BJ (cell line): ENCODE measurements at places on chromosomes 1 and 21.

DNA sequence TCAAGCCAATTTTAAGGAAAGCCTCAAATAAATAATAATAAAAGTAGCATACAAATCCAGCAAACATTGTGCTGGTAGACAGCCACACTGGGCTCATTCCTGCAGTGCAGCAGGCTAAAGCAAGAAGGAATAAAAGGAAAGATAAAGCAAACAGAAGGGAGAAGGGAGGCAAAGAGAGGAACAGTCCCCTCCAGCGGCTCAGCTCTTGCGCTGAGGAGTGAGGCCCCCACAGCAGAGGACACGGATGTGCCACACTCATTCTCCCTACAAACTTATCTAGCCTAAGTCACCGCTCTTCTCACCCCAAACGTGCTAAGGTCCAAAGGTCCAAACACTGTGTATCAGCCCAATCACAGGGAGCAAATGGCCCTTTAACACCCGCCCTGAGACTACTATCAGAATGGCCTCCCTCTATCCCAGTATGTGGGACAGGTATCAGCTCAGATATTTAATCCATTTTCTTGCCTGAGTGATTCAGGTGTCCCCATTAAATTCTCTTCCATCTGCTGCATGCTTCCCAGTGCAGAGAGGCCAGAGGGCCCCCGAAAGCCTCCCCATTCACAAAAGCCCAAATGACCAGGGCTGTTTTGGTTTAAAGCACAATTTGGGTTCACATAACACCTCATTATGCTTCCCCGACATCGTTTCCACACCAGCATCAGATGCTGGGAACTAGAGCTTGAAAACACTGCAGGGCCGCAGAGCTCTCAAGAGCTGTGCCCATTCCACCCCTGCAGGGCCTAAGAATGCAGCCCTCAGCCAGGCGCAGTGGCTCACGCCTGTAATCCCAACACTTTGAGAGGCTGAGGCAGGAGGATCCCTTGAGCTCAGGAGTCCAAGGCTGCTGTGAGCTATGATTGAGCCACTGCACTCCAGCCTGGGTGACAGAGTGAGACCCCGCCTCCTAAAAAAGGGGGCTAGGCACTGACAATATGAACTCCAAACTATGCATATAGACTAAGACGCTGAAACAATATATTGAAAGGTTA, 17.8 kb downstream of the CAPZB start:
- no peak for DNase-seq

DNA sequence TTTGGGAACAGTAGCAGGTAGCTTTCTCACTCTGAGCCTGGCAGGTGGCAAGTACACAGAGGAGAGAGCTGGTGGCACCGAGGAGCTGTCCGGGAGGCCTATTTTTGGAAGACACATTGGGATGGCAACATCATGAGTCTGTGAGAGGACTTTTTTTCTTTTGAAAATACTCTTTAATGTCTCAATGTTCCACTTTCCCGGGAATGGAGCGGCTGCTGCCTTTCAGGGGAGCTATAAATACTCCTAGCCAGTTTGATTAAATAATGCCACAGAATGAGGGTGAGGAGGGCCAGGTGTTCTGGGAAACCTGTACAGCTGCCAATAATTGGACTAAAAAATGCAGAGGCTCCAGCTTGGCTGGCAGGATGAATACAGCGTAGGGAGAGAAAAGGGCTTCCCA, 93.3 kb upstream of the COG2 start:
- no peak for DNase-seq

- DNase-seq: no peak
These were observed 5.2 kb upstream of the KISS1 start for GRCh38 chr1:204201348-204202040.

- DNase-seq: no peak
These were observed 1.1 kb downstream of the VANGL2 start for GRCh38 chr1:160401487-160401805.

DNA sequence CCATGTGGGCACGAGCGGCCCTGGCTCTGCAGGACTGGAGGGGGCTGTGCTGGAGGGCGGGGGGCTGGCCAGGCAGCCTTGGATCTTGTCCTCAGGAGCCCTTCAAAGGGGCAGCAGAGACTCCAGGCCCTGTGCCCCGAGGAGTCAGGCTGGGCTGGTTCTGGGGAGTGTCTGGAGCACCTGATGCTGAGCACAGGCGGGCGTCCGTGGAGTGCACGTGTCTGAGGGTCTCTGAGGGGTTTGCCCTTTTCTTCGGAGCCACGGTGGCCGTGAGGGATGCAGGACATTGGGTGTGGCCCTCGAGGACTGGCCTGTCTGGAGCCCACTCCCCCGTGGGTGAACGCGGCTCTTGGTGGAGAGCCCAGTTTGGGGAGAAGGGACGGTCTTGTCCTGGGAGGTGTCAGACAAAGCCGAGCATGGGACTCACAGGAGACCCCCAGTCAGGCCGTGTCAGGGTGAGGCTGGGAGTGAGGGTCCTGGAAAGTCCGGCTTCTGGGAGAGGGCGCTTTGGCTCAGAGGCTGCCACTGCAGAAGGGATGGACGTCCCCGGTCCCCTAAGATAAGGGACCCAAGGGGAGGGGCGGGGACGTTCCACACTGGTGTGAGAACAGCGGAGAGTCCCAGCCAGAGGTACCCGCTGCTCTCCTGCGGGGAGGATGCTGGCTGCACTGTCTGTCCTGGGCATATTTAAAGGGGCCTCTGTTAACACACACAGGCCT, 60.8 kb downstream of the COL18A1 start:
- no peak for DNase-seq

GRCh38 chr1:154752273-154753030, 117.6 kb downstream of the KCNN3 start:
- no peak for DNase-seq

DNA sequence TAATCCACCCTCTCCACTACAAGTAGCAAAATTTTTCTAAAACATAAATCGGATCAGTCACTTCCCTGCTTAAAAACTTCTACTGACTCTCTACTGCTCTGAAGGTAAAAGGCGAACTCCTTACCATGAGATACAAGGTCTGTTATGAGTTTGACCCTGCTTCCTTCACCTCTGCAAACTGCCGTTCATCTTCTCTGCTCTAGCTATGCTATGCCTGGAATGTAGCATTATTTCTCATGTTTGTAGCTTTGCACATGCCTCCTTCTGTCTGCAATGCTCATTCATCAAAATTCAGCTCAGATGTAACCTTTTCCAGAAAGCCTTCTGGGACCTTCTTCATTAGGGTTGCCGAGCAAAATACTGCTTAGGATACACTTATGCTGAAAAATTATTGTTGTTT, 30.8 kb downstream of the RPL5 start:
- no peak for DNase-seq

GRCh38 chr1:200099040-200099439, 71.5 kb downstream of the NR5A2 start:
- DNase-seq: no peak

GRCh38 chr1:201450721-201451291, 18.2 kb downstream of the PHLDA3 start:
- peak; percentile 32 for DNase-seq

DNA sequence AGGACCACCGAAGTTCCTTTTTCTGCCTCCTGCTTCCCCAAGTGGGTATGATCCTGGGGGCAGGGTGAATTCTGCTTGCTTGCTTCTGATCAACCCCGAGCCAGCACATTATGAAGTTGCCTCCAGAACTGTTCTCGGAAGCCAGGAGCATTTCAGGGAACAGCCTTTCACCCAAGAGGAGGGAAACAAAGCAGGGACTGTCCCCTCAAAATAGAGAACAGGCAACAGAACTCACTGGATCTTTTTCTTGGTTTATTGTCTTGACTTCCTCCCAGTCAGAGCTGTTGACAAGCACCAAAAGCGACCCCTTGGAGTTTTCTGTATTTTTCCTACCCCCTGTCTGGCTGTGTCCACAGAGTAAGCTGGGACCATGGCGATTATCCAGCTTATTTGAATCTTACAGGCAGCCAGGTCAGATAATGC, 258.3 kb upstream of the SGIP1 start:
- no peak for DNase-seq

GRCh38 chr1:12745126-12745991, 641 bp upstream of the CFAP107 start:
- peak; percentile 31 for DNase-seq

DNA sequence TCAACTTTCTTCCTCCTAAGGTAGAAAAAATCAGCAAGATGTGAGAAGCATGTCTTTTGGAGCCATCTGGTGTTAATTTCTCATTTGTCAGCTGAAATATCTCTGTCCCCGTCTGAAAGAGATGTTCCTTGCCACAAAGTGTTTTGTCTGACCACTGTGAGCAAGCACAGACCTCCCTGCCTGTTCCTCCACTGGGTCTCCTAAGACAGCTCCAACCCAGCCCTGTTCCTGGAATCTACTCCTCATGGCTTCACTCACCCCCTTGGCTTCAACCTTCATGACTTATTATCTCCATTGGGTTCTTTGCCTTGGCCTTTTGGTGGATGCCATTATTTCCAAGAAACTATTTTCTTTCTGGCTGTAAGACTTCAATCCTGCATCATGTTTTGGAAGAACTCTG, 65.7 kb upstream of the CACHD1 start:
- no peak for DNase-seq

GRCh38 chr21:36542312-36543101, 62.6 kb upstream of the CLDN14 start:
- DNase-seq: no peak

DNA sequence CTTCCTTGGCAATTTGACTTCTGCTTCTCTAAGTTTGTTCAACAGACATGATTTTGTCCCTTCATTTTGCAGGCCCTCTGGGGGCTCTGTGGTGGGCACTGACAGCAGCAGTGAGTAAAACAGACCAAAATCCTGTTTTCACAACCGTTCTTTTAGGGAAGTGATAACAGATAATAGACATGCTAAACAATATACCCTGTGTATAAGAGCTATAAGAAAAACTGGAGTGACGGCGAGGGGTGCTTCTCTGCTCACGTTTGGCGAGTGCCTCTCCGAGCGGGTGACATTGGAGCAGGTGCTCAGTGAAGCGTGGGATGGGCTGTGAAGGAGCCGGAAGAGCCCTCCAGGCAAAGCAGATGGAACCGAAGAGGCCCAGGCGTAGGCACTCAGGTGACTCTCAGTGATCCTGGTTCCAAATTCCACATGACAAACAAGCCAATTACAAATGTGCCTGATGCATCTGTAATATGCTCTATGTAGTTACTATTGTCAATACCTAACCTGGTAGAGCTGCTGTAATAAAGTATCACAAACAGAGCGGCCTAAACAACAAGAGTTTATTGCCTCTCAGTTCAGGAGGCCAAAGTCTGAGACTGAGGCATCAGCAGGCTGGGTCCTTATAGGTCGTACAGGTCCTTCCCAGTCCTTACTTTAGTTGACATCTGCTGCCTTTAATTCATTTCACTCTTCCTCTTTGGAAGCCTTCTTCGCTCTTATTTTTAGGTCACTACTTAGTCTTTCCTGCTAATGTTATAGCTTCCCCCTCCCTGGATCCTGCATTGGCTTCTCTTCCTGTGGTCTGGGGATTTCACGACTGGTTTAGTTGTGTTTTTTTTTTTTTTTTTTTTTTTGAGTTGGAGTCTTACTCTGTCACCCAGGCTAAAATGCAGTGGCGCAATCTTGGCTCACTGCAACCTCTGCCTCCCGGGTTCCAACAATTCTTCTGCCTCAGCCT, 20.1 kb downstream of the OR2B11 start:
- DNase-seq: no peak

DNA sequence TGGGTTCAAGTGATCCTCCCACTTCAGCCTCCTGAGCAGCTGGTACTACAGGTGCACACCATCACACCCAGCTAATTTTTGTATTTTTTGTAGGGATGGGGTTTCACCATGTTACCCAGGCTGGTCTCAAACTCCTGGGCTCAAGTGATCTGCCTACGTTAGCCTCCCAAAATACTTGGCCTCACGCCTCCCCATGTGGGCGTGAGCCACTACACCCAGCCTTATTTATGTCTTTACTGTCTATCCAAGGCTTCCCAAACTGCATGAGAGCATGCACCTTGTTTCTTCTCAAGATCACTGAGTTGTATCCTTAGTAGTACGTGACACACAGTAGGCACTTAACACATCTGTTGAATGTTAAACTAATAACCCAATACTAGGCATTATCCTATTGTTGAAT, 14.2 kb downstream of the WASF2 start:
- no peak for DNase-seq

DNA sequence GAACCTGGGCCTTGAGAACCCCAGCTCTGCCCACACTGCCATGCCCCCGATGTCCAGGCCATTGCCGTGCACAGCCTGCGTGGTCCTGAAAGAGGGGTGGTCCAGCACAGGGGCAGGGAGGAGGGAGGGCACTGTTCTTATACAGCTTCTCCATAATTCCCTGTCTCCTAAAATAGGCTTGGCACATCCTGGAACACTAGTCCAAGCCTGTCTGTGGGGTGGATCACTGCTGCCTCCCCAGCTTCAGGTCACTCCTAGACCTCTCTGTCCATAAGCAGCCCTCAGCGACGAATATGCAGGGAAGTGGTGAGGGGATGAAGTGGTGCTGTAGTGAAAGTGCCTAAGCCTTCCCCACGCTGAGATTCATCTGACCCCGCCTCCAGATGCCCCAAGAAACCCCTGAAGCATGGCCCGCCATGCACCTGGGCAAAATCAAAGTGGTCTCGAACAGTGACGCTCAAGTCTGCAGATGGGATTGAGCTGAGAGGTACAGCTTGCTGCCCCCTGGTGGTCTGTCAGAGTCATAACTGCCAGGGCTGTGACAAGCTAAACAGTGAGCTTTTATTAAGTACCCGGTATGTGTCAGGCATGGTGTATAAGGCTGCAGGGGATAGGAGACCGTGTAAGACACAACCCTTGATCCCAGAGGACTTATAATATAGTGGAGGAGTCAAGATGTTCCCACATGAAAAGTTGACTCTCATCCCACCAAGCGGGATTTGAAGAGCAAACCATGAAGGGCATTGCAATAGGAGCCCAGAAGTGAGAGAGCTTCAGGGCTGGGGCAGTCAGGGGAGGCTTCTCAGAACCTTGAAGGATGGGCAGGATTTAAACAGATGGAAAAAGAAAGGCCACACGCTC, 66.6 kb downstream of the FAM163A start:
- no peak for DNase-seq

DNA sequence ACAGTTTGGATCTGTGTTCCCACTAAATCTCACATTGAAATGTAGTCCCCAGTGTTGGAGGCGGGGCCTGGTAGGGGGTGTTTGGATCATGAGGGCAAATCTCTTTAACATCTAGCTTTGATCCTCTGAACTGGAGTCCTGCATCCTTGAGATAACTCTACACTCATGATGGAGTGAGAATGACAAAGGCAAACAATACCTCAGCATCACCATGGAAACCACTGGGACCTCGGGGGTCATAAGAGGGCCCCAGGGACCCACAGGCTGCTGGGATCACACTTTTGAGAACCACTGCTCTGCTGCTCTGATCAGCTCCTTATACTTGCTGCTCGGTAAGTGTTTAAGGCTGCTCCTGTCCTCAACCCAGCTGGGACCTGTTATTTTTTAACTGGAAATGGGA, 13.4 kb upstream of the OBSCN start:
- DNase-seq: no peak
